ENCODE measurements at places on chromosomes 4 and X.

GRCh38 chr4:172105918-172106317 is 292.7 kb downstream of the GALNTL6 start:
- DNase-seq: no peak

GRCh38 chr4:26179316-26179760 is 141.5 kb upstream of the RBPJ start:
- DNase-seq: no peak

DNA sequence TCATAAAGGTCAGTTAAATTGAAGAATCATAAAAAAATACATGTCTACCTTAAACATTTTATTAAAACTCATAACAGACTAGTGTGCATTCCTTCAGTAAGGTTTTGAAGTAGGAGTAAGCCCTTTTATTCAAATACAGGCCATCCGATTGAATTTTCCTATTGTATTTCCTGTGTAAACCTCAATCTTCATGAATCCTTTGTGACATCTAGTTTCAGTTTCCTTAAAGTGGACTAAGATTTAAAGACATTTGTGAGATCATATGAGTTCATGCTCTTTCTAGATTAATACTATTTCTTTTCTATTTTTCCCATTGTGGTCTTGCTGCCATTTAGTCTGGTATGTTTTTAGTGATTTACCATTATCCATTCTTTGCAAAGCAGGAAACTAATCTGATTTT is 644.7 kb upstream of the BOD1L1 start:
- no peak for DNase-seq

- DNase-seq: no peak
Measured at GRCh38 chrX:38999967-39000745, 198.9 kb downstream of the MID1IP1 start.

- DNase-seq: no peak
Measured at GRCh38 chr4:134650461-134650860, 448.9 kb upstream of the PABPC4L start.

Data from CD4-positive, alpha-beta T cell treated with Interleukin-2 at 100 ng/mL for 4 hours (primary cell).